Fibroblast of upper back skin (primary cell): ENCODE measurements at places on chromosomes 1 and 21.

- DNase-seq = no peak
Observed at GRCh38 chr1:214067397-214067796, 79.6 kb downstream of the PROX1 start.

GRCh38 chr21:33383056-33383888 is 19.9 kb upstream of the IFNGR2 start:
- peak; percentile 74 for DNase-seq

GRCh38 chr1:24205345-24206082 is 18.4 kb upstream of the IFNLR1 start:
- DNase-seq = no peak

- no peak for DNase-seq
Observed at GRCh38 chr1:86953167-86953566, 38.7 kb downstream of the HS2ST1 start.

DNA sequence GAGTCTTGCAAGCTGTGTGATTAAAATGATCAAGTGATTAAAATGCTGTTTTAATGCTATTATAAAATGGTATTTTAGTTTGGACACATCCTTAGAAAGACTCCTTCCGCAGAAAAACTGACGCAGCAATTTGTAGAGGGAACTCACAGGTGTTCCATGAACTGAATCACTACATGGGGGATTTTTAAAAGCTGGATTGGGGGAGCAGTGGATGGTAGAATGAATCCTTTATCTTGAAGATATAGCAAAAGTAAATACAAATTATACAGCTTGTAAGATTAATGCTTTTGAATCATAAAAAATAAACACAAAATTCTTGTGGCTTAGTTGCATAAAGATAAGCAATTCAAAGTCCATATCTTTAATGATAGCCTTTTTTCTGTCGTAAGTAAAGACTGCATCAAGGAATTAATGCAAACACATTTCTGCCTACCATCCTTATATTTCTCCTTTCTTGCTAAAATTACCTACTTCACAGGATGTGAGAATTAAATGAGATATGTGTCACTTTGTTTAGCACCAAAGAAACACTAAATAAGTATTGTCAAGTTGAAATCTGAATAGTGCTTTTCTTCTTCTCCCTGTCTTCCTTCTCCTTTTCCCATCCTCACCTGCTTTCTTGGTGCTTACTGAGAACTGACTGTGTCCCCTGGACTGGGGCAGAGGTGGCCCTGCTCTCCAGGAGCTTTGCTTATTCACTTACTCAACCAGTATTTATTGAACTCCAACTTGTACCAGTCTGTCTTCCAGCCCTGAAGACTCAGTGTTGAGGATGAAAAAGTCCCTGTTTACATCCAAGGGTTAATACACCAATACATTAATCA is 61.5 kb upstream of the F3 start:
- no peak for DNase-seq

DNA sequence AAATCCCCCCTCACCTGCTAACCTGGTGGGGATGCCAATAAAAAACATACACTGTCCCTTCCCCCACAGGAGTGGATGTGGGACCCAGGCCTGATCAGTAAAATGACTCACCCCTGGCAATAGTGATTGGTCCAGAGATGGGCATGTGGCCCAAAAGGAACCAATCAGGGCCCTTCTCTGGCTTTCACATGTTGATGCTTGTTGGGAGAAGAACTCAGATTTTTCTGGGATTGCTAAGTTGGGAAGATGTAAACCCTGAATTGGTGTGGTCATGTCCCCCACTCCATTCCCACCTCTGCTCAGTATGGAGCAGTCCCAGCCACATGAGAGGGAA is 43.6 kb upstream of the ACTL8 start:
- no peak for DNase-seq
